ENCODE measurements at places on chromosomes 11 and 22.

DNA sequence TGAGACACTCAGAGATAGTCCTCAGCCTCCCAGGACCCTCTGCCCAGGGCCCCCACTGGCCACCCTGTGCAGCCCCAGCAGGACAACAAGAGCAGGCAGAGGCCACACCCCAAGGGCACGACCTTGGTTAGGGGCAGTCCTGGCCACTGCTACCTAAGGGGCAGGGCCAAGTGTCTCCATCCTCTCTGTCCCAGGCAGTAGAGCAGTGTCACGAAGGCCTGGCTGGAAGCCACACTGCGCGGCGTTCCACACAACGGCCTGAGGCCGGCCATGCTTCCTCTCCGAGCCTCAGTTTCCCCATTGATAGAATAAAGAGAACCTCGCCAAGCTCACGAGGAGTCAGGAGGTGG, 1074.3 kb downstream of the BRD1 start:
- DNase-seq, result no peak

DNA sequence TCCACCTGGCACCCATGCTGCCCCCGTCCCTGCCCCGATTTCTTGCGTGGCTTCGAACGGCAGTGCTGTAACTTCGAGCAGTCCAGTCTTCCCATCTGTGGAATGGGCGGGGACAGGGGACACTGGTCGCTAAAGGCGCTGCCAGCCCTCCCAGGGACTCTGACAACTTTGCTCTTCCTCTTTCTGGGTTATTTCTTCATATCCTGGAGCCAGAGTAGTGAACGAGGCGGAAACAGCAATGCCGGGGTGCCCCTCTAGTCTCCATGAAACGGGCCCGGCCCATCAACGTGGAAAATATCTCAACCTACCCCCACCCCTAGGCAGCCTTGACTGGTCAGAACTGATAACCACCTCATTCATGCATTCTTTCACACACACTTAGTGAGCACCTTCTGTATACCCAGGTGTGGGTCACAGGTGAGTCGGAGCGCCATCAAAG, 42.8 kb downstream of the TRIOBP start:
- DNase-seq, result no peak

- DNase-seq, result peak; percentile 73
Observed at GRCh38 chr22:23215294-23216241, 35.3 kb downstream of the BCR start.

DNA sequence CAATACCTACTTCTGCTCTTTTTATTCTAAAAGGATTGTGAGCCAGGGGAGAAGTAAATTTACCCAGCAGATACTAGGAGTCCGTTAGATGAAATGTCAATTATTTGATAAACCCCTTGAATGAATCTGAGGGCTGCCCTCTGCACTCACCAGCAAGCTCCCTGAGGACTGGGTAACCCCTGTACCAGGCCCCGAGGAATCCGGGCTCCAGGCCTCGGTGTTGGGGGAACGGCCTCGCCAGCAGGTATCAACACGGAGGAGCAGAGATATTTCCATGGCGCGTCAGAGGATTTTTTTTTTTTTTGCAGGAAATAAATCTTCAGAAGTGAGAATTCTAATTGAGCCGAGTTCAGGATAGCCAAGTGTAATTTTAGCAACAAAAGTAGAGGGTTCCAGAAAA, 1408.8 kb downstream of the BRD1 start:
- no peak for DNase-seq

DNA sequence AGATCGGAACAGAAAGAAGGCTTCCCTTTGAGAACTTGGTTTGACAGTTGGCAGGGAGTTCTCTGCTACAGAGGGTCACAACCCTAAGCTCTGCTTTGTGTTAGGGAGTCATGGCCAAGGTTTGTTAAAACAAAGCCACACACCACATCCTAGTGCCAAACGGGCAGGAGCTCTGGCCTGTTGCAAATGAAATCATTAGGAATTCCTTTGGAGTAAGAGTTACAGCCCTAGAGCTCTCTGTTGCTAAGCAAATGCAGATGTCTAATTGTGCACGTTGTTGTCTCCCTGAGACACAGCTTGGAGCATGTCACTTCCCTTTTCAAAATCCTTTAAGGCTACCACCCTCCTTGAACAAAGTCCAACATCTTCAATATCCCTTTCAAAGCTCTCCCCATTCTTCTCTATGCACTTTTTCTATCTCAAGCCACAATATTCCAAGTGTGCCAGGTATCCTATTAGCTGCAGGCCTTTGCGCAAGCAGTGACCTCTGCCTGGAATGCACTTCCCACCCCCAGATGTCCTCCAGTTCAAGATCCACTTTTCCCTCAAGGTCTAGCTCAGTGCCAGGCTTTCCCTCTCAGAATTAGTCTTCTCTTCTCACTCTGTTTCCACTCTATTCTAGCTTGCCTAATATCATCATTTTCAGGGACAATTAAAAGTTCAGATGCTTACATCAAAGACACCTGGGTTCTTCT, 253.7 kb upstream of the POU2AF2 start:
- no peak for DNase-seq

DNA sequence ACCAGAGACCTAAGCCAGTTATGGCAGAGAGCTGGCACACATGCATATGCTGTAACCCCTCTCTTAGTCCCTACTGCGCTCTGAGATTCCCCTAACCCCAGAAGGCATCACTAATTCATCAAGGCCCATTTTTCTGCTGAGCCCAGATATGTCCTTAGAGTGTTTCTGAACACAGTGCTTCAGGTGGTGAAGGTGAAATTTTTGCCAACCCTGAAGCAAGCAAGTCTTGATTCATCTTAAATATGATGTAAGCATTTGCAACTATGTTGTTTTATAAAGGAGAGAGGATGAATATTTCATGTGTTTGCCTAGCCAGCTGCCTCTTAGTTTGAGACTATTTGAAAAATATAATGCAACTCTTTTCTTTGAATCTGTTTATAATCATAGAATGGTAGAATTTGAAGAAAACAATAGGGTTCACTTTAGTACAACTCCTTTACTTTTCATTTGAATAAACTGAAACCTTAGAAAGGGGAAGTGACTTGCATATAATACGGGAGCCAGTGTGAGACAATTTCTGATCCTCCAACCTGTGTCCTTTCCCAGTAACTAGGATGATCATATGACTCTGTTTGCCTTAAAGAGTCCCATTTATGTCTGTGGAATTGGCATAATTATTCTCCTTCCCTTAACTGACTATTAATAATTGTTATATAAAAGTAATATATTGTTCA, 194.3 kb upstream of the MTNR1B start:
- peak; percentile 19 for DNase-seq

- no peak for DNase-seq
Observed at GRCh38 chr11:111173221-111173620, 72.3 kb upstream of the POU2AF2 start.

DNA sequence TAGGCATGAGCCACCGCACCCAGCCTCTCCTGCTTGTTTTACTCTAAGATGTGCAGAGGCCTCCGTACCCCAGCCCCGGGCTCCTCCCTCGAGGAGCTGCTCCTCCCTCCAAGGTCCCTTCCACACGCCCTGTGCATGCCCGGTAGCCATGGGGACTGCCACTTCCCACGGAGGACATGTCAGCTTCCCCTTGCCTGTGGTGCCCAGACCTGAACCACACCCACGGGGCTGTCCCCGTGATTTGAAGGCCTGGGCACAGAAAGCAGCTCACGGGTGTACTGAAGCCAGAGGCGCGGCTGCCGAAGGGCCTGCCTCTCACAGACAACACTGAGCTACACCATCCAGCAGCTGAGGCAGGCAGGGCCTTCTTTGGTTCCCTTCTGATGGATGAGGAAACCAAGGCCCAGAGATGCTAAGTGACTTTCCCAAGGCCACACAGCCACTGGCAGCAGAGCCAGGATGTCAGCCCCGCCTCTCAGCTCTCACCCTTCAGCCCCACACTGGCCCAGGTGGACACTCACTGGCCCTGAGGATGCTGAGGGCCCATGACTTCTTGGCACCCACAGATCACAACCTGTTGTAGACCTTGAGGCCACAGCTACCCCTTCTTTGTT, 7.3 kb downstream of the INS start:
- no peak for DNase-seq

- DNase-seq, result no peak
Observed at GRCh38 chr22:29871684-29872083, 11.3 kb upstream of the MTMR3 start.

DNA sequence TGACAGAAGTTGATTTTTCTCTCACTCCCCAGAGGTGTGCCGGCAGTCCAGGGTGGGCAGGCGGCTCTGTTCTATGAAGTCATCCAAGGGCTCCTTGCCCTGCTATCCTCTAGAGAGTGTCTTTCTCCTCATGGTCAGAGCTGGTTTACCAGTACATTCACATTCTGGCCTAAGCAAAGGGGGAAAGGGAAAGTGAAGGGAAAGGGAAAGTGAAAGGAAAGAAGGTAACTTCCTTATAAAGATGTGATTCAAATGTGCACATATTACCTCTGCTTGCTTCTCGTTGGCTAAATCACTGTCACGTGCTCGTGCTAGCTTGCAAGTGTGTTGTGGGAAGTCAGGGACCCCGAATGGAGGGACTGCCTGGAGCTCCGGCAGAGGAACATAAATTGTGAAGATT, 2.9 kb upstream of the HTATIP2 start:
- no peak for DNase-seq

DNA sequence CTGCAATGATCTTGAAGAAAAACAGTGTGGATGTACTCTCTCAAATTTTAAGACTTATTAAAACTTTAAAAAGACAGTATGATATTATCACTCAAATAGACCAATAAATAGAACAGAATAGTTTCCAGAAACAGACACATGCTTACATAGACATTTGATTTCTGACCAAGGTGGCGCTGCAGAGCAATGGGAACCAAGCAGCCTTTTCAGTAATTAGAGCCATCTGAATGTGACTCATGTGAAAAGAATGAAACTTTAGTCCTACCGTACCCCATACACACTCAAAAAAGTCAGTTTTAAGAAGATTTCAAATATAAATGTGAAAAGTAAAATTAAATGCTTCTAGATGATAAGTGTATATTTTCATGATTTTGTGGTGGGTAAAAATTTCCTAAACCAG, 74.2 kb upstream of the MS4A8 start:
- no peak for DNase-seq

GRCh38 chr11:8584511-8584910, 9.5 kb downstream of the STK33 start:
- no peak for DNase-seq

- no peak for DNase-seq
Observed at GRCh38 chr11:70796648-70797227, 398.4 kb downstream of the CTTN start.

DNA sequence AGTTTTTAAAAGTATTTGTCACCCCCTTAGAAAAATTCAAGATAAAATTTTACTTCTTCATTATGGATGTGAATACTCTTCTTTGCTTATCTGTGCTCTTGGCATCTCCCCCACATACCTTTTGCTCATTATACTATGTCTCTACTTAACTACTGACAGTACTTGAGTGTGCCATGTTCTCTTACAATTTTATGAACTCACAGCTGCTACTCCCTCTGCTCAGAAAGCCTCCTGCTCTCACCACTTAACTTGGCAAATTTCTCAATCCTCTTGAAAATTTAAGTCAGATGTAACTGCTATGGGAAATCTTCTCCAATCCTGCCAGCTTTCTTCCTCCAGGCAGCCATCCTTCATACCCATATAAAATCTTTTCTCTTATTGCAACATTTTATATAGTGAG, 163.4 kb downstream of the CNTN5 start:
- DNase-seq, result no peak

All from KG1 (cell line).